ENCODE measurements at places on chromosomes 4 and X.

- DNase-seq = no peak
These were observed 80.1 kb downstream of the RS1 start for GRCh38 chrX:18591834-18592233.

DNA sequence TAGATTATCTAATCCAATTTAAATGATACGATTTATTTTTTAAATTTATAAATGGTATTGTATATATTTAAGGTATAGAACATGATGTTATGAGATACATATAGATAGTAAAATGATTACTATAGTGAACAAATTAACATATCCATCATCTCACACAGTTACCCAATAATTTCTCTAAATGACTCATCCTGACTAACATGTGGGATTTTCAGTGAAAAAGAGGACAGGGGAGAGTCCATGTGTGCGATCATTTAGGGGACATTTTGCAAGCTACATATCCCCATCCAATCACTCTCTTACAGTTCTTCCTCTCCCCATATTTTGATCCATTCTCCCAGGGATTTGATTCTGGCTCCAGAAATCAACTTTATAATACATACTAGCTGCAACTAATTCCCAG lies 88.2 kb downstream of the ABCB7 start:
- no peak for DNase-seq

DNA sequence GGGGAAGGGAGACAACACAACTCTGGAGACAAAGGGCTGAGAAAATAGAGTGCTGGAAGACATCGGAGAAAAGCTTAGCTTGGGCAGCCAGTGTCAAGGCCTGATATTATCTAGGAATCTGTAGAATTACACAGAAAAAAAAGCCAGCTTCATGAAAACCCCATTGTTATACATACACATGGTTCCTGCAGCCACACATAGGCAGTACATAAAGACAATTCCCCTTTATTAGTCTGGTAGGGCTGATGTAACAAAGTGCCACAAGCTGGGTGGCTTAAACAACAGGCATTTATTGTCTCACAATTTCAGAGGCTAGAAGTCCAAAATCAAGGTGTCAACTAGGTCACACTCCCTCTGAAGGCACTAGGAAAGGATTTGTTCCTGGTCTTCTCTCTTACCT lies 503.5 kb downstream of the MID1IP1 start:
- no peak for DNase-seq

- no peak for DNase-seq
These were observed 126.9 kb downstream of the CBLL2 start for GRCh38 chrX:22399437-22400192.

GRCh38 chr4:16488084-16488483 lies 261.8 kb upstream of the TAPT1 start:
- DNase-seq = no peak

- no peak for DNase-seq
These were observed 46.5 kb upstream of the PGRMC1 start for GRCh38 chrX:119189595-119189994.

DNA sequence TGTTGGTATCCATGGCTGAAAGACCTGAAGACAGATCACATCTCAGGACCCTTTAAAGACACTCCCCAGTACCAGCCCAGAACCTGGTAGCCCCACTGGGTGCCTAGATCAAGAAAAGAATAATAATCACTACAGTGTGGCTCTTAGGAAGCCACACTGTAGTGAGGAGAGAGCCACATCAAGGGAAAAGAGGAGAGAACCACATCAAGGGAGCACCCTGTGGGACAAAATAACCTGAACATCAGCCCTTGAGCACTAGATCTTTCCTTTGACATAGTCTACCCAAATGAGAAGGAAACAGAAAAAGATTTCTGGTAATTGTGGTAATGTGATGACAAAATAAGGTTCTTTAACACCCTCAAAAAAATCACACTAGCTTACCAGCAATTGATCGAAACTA lies 15.3 kb downstream of the RTL3 start:
- no peak for DNase-seq

DNA sequence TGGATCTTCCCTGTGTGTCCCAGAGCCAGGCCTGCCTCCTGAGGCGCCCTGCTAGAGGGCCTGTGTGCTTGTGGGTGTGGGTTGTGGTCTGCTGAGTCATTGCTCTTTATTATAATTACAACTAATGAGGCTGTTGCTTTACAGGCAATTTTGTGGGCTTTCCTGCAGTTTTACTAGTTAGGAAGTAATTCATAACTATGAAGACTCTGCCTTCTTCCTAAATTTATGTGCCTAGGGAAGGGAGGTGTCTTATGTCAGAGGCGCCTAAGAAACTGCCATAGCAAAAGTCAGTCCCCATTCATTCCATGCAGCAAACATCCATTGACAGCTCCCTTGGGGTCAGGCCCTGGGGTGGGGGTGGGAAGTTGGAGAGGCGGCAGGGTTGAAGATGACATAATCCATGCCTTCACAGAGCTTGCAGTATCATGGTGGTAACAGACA lies 359.2 kb downstream of the IDS start:
- no peak for DNase-seq

- no peak for DNase-seq
These were observed 167.6 kb upstream of the CXorf66 start for GRCh38 chrX:140132937-140133336.

- DNase-seq = no peak
These were observed 149.2 kb upstream of the ANKRD50 start for GRCh38 chr4:124861761-124862160.
